NCI-H2081 (cell line): ENCODE measurements at places on chromosomes 16 and 17.
A peak's percentile ranks its signal among the peaks of the same experiment; 100 is the strongest.

- DNase-seq = no peak
These were observed 8.9 kb upstream of the MYL4 start for GRCh38 chr17:47200325-47200664.

GRCh38 chr16:17404941-17405689 lies 65.6 kb downstream of the XYLT1 start:
- no peak for DNase-seq

GRCh38 chr16:86733546-86734254 lies 155.4 kb downstream of the FOXL1 start:
- DNase-seq = no peak

DNA sequence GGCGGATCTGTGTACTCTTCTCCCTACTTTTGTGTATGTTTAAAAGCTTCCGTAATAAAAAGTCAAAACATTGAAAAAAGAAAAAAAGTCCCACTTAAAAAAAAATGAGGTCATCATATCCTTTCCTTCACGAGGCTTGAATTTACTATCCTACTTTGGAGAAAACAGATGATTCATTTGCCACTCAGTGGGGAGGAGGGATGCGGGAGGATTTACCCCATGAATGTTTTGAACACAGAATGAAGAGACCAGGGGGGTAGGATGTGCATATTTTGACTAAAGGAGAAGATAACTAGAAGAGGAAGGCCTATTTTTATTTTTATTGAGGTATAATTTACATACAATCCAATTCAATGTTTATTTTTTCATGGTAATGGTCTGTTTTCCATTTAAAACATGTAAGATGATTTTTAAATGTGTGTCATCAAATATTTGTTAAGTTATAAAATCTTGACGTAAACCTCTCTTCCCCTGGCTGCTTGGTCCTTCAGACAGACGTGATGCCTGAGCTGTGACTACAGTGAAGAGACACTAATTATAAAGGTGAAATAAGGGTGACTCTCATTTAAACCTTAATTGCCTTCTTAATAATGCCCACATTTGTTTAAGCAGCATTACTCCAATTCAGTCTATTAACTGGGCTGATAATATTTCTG lies 135.4 kb upstream of the AXIN2 start:
- DNase-seq = no peak

DNA sequence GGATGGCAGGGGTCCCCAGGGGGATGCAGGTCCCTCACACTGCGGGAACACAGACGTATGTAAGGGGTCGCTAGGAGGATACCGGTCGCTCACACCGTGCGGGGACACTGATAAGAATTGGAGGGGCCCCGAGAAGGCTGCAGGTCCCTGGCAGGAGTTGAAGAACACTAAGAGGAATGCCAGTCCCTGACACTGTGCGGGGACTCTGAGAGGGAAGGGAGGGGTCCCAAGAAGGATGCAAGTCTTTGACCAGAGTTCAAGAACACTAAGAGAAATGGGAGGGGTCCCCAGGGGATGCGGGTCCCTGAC lies 510 bp downstream of the ERCC4 start:
- no peak for DNase-seq

DNA sequence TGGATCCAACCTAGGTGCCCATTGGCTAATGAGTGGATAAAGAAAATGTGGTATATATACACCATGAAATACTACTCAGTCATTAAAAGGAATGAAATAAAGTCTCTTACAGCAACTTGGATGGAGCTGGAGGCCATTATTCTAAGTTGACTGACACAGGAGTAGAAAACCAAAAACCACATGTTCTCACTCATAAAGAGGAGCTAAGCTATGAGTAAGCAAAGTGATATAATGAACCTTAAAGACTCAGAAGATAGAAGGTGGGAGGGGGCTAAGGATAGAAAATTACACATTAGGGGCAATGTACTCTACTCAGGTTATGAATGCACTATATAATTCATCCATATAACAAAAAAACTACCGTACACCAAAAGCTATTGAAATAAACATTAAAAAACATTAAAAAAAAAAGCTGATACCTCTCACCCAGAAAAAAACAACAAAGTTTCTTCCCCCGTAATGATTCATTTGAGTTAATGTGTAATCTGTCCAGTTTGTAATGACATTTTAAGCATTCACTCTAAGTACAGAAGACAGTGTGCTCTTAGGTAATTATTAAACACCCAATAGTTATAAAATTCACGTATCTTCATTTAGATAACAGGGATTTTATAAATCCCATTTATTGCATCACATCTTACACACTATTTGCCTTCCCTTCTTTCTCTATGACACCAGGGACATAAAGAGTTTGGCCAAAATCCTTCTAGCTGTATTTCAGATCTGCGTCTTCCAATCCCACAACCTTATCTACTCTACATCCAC lies 941.5 kb downstream of the CDH11 start:
- DNase-seq = no peak

DNA sequence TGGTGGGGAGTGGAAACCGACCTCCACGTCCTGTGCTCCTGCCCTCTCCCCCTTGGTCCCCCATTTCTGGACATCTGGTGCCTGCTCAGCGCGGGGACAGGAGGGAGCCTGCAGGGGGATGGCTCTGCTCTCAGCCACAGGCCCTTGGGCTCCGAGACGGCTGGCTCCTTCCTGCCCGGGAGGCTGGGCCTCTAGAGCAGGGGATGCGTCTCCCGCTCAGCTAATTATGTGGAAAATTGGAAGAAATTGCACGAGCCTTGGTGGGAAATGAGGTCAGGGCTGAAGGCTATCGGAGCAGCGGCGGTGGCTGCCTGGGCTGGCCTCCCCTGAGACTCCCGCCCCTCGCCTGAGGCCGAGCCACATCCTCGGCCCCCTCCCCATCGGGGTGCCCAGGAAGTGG lies 154.6 kb upstream of the CIBAR2 start:
- DNase-seq = no peak

DNA sequence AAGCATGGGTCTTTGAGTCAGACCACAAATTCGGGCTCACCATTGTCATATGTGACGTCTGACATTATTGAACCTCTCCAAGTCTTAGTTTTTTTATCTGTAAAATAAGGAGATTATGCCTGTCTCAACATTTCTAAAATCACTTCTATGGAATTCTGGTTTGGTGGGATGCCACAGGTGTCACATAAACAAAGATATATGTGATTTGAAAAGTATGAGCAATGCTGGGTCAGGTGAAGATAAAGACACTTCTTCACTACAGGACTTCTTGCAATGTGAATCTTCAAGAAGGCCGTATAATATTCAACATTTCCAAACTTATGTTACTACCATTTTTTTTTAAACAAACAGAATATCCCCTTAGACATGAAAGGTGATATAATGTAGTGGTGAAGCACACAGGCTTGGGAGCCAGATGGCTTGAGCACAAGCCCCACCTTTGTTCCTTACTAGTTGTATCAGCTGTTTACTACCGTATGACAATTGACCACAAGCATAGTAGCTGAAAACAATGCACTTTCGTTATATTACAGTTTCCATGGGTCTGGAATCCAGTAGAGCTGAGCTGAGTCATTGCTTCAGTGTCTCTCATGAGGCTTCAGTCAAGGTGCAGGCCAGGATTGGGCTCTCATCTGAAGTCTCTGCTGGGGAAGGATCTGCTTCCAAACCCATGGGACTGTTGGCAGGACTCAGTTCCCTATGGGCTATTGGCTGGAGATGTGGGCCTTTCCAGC lies 87.7 kb downstream of the UTP18 start:
- DNase-seq = no peak

DNA sequence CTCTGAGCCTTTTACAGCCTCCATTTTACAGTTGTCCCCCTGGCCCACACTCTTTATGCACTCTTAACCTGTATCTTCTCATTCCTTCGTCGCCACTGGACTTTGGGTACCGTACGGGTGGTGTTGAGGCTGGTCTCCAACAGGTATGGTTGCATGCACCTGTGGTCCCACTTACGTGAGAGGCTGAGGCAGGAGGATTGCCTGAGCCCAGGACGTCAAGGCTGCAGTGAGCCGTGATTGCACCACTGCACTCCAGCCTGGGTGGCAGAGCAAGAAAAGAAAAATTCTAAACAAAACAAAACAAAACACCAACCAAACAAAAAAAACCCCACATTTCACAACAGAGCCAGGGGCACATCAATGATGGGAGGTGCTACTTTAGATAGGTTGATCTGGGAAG lies 14.4 kb upstream of the TMEM98 start:
- no peak for DNase-seq

DNA sequence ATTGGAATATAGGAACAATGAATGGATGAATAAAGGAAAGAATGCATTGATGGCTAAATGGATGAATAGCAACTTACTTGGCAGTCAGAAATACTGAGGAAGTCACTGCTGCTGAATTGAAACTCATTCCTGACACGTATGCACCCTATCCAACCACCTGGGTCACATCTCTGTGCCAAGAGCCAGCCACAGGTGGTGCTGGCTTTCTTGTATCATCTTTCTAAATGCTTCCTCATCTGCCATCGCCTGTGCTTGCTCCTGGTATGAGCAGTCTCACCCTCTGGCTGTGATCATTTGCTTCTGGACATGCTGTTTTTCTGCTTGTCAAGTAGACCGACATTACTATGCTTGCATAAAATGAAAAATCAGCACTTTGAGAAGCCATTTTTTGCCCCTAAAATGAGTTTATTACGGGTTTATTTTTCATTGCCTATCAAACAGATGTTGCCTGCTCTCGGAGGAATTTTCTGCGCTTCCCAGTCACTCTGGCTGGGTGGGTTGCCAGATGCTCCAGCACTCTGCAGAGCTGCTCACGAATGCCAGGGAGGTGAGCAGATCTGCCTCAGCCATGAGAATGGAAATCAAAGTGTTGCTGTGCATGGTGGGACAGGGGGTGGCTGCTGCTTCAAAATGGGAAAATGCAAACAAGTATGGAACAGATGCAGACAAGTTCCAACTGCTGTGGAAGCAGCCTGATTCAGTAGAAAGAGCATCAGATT lies 1349.6 kb upstream of the CDH8 start:
- no peak for DNase-seq

DNA sequence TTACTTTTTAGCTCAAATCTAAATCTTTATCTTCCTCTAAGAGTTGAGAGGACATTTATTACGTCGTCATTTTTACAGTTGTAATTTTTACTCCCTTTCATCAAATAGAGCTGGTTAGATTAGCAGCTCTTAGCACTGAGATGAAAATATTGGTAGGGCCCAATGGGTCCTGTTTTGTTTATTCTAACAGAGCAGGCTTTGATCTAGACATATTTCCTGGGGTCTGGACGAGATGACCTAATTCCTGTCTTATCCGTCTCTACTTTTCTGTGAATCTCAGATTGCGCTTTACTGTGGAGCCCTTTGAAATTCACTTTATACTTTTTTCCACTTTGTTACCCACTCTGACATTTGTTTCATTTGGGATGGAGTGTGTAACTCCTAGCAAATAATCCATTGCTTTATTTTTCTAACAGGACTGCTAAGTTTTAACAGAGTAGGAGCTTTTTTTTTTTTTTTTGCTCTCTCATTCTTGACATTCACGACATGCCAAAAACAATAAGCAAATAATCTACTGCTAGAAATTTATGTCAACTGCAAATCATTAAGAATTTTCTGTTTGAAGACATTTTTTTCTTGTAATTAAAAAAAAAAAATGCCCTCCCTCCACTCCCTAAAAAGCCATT lies 18.5 kb downstream of the SALL1 start:
- no peak for DNase-seq

- peak; percentile 27 for DNase-seq
These were observed 28.1 kb downstream of the HSBP1 start for GRCh38 chr16:83835586-83836566.

DNA sequence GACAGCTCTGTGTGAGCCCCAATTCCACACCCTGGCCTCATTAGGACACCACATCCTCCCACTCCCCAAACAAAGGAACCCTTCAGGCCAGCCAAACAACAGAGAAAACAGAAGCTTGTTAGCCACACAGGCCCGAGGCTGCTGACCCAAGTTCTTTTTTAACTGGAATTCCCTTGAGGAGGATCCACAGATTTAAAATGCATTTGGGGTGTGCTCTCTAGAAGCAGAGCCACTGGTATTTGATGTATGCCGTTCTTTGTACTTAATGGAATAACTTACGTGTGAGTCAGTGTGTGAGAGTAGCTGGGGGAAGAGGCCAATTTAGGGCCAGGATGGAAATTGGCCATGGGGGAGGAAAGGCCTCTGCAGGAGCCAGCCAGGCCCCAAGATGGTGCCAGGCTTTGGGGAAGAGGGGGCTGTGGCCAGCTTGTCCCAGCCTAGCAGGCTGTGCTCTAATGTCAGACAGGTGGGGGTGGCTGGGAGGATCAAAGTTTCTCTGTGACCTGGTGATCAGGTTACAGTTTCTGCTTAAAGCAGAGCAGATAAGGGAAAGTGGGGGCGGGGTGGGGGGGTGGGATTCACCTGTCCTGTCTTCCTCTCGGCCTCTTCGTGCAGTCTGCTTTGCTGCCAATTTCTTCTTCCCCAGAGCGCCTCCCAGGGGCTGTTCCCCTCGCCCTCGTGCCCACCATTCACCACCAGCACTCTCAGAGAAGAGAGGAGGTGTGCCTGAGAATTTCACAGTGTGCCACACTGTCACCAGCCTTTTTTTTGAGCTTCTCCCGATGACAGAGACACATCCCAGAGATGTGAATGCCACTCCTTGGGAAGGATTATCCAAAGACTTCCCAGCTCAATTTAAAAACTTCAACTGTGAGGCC lies 50.8 kb downstream of the TOM1L2 start:
- DNase-seq = no peak

DNA sequence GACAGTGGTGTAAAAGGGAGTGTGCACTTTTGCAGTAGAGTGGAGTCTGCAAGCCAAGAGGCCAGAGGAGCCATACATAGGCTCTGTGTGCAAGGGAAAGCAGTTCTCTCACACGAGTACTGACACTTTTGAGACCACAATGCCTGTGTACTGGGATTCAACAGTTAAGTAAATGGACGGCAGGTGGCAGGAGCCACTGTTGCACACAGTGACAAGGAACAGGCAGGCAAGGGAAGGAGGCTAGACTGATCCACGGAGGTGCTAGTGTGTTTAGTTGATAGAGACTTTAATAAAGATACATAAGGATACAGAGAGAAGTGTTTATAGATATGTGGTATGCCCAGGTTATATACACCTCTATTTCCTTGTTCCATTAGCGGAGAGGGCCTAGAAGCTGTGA lies 67.0 kb downstream of the MPRIP start:
- DNase-seq = no peak

GRCh38 chr16:2767891-2768290 lies 9.2 kb downstream of the ELOB start:
- no peak for DNase-seq

DNA sequence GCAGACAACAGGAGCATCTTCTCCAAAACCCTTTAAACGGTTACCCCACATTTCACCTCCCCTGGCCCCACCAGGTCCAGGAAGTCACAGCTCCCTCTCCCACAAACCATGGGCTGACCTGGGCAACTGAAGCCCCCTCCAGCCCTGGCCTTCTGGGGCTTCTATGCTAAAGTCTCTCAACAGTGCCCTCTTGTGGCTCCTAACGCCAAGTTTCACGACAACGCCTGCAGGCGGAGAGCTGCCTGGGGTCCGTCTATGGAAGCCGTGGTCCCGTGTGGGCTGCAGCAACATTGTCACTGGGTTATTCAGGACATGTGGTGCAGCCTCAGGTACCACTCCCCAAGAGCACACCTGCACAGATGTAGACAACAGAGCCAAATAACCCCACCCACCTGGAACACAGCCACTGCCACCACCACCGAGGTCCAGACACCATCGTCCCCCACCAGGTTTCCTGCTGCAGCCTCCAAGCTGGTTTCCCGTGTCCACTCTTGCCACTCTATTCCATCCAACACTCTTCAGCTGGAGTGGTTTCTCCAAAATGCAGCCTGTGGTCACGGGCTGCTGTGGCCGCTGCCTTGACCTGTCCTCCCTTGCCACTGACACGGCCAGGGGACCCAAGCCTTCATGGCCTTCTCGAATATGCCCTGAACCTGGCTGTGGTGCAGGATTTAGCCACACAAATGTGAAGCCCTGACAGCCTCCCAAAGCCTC lies 19.1 kb downstream of the C16orf95 start:
- DNase-seq = no peak

GRCh38 chr17:50220811-50221210 lies 19.4 kb upstream of the COL1A1 start:
- DNase-seq = no peak
